ENCODE measurements at places on chromosomes 1 and 21.

GRCh38 chr1:77565321-77565720, 117.1 kb downstream of the ZZZ3 start:
- DNase-seq = peak; percentile 40

- DNase-seq = peak; percentile 100
These were observed 18.6 kb downstream of the AZIN2 start for GRCh38 chr1:33099290-33100118.

- DNase-seq = no peak
These were observed 2.0 kb downstream of the ARHGEF16 start for GRCh38 chr1:3456449-3456963.

DNA sequence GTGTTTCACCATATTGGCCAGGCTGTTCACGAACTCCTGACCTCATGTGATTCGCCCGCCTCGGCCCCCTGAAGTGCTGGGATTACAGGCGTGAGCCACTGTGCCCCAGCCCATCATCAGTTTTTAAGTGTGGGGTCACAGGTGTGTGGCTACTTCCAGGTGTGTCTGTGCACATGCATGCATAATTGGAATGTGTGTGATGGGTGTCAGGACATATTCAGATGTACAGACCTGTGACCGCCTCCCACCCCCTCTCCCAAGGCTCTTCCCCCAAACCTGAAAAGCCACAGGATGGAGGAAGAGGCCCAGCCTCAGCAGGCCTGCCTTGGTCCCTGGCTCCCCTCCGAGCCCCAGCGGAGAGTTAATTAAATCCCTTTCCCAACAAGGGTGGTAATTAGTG, 37.3 kb upstream of the CSF3R start:
- no peak for DNase-seq

- no peak for DNase-seq
These were observed 196.3 kb upstream of the LMO4 start for GRCh38 chr1:87132284-87132870.

DNA sequence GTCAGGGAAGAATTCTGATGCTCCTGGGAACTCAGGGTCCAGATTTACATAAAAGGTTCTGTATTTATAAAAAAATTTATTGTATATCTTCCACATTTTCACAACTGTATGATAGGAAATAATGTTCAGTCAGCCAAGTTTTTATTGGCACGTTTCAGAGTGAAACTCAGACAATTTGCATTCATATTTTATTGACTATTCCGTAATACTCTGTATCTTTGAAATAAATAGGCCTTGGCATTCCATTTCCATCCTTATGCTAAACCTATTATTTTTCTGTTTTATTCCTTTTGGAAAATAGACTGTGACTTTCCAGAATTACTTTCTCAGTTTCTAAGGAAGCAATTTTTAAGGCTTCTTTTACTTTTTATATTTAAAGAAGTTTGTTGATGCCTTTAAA, 329.0 kb downstream of the OLFM3 start:
- no peak for DNase-seq

DNA sequence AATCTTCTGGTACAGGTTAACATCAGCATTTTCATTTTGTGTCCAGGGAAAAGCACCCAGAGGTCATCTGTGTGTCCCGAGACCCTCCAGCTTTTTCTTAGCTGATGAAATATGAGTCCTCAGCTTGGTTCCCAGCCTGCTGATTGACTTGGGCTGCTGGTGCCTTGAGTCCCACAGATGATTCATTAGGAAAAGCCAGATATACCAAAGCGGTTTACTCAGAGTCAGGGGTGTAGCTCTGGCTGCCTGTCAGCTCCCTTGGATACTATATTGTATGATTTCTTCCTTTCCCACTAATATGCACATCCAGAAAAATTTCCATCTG, 43.7 kb upstream of the MAB21L3 start:
- DNase-seq = peak; percentile 74

DNA sequence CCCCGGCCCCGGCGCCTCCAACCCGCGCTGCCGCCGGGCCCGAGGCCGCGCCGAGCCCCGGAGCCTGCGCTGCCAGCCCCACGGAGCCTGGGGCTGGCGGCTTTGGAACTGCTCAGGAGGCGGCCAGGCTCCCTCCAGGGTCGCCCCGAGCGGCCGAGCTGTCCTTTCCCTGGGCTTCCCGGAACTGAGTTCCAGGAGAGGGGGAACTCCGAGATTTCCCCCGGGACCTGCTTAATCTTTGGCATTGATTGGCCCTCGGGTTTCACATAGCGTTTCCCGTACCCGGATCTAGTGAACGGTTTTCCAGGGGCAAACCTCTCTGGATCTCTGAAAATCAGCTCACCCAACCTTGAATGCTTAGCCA, 504 bp downstream of the H6PD start:
- peak; percentile 58 for DNase-seq

GRCh38 chr1:8473121-8473875, 155.4 kb downstream of the SLC45A1 start:
- DNase-seq = no peak

DNA sequence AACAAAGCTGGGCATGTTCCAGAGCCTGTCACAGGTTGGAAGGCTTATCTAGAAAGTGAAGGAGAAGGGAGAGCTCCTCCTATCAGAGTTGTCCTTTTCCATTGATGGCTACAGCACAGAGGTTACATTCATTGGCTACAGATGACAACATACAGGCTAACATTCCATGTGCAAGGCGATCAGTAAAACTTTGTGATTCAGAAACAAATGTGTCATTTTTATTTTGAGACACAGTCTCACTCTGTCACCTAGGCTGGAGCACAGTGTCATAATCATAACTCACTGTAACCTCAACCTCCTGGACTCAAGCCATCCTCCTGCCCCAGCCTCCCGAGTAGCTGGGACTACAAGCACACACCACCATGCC, 32.6 kb downstream of the TRIM67 start:
- no peak for DNase-seq

DNA sequence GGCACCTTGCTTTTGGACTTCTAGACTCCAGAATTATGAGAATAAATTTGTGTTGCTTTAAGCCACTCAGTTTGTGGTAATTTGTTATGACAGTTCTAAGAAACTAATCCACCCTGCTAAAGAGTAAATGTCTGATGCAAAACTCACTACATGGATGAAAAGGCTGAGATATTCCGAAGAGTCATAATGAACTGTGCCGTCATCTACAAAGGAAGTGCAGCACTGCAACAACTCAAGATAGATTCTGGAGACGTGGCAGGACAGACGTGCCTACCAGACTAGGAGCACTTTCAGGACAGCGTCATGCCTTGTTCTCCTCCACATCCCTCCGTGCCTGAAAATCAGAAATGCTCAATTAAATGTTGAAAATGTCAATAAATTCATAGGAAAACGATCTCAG, 24.4 kb upstream of the IRF2BP2 start:
- DNase-seq = no peak

- peak; percentile 71 for DNase-seq
These were observed 195.2 kb downstream of the TOMM20 start for GRCh38 chr1:234933475-234933874.

- no peak for DNase-seq
These were observed 25.1 kb upstream of the NGF start for GRCh38 chr1:115363171-115363570.

DNA sequence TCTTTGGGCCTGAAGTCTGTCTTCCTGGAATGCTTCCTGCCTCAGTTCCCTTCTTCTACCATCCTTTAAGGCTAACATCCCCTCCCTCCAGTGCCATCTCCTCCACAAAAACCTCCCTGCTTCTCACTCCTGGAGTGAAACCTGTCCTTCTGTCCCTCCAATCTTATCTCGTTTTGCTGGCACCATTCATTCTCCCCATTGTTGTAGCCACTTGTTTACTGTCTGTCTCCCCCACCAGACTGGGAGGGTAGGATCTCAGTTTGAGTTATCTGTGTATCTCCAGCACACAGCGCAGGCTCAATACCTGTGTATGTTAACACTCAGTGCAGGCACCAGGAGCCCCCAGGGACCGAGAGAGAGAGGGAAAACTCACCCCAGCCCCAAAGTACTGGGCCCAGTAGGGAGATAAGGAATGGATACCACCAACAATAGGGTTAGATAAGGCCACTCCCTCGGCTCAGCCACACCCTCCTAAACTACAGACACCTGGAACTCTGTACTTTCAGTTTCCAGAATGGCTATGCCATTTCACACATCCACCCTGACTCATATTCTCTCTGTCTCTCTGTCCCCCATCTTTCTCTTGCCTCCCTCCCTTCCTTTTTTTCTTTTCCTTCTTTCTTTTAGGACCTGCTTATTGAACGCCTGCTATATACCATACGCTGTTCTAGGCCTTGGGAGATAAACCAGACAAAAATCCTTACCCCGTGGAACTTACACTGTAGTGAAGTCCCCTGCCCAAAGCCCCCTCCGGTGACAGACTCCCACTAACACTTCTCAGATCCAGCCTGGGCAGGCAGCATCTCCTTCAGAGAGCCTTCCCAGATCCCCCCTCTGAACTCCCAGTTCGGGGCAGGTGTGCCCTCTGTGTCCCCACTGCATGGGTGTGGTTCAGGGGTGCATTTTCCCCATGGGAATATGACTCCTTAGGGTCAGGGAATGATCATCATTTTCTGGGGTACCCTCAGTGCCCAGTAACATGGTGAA, 3.3 kb upstream of the SSBP3 start:
- DNase-seq = no peak

DNA sequence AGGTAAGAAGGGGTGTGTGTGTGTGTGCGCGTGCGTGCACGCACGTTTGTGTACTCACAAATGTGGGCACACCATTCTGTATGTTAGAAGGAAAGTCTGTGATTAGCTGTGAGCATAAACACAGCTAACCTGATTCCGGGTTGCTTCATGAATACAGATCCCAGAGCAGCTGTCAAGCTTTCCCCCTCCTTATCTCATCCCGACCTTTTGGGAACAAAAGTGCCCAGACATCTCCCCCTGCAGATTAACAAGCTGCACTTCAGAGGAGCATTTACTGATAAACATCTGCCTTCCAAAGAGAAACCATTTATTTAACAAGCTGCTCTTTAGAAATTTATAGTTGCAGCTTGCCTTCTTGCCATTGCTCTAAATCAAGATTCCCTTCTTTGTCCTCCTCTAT, 97.0 kb downstream of the MT1HL1 start:
- DNase-seq = no peak

Data from astrocyte of the spinal cord (primary cell).